Activated CD4-positive, alpha-beta T cell treated with anti-CD3 and anti-CD28 coated beads, Interleukin-2, amount 10 ng/mL, durations not matched to agents 7 days and 5 days (primary cell): ENCODE measurements at places on chromosomes 6 and 20.

DNA sequence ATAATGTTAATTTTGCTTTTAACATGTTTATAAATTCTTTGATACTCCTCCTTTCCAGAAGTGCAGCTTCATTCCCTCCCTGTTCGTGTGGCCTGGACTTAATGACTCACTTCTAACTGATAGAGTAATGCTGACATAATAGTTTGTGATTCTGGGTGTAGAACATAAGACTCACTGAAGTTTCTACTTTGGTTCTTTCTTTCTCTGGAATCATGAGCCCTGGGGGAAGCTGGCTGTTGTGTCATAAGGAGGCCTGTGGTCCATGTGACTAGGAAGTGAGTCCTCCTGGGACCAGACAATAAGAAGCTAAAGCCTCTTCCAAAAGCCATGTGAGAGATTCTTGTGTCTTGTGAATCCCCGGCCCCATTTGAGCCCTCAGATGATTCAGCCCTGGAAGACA, 30.5 kb upstream of the HLA-G start:
- no peak for DNase-seq
- no peak overlapping the region for H3K27ac ChIP-seq
- H3K36me3 ChIP-seq = no peaks in the 10 kb centered on the region
- peaks cover 44% of the 10 kb centered on the region for H3K27me3 ChIP-seq
- H3K4me3 ChIP-seq = no peak overlapping the region
- peaks cover 12% of the 10 kb centered on the region for H3K4me1 ChIP-seq

GRCh38 chr6:150142670-150143515, at the start of gene PPP1R14C:
Gene PPP1R14C, plus strand, starts transcription at chr6:150143044. Its CDS starts 149 bp downstream, at chr6:150143193.
- peak within 1 kb of the TSS; percentile 29 for H3K4me3 ChIP-seq
- H3K27ac ChIP-seq = no peak within 1 kb of the TSS
- peaks cover 12% of the 10 kb centered on the region for H3K4me1 ChIP-seq
- peaks cover 76% of the 10 kb centered on the region for H3K27me3 ChIP-seq
- peak; percentile 12 for DNase-seq
- H3K36me3 ChIP-seq = no peaks in the 10 kb centered on the region

- H3K4me1 ChIP-seq = peaks cover 11% of the 10 kb centered on the region
- no peak overlapping the region for H3K4me3 ChIP-seq
- H3K27ac ChIP-seq = no peak overlapping the region
- no peak for DNase-seq
- H3K36me3 ChIP-seq = peaks cover 3% of the 10 kb centered on the region
Measured at GRCh38 chr6:108616544-108616943, 55.8 kb downstream of the FOXO3 start.

- no peaks in the 10 kb centered on the region for H3K36me3 ChIP-seq
- DNase-seq = no peak
- H3K4me3 ChIP-seq = no peak overlapping the region
- no peak overlapping the region for H3K27ac ChIP-seq
- H3K27me3 ChIP-seq = peaks cover 2% of the 10 kb centered on the region
Measured at GRCh38 chr6:169869301-169869700, 117.9 kb downstream of the ERMARD start.

- no peak overlapping the region for H3K27ac ChIP-seq
- H3K36me3 ChIP-seq = no peaks in the 10 kb centered on the region
- DNase-seq = no peak
- no peak overlapping the region for H3K4me3 ChIP-seq
- no peaks in the 10 kb centered on the region for H3K27me3 ChIP-seq
Measured at GRCh38 chr20:29443819-29444218, 1813.6 kb upstream of the DEFB115 start.

GRCh38 chr20:56211051-56211450, 37.5 kb upstream of the MC3R start:
- no peak overlapping the region for H3K27ac ChIP-seq
- DNase-seq = no peak
- no peaks in the 10 kb centered on the region for H3K27me3 ChIP-seq
- no peaks in the 10 kb centered on the region for H3K36me3 ChIP-seq

DNA sequence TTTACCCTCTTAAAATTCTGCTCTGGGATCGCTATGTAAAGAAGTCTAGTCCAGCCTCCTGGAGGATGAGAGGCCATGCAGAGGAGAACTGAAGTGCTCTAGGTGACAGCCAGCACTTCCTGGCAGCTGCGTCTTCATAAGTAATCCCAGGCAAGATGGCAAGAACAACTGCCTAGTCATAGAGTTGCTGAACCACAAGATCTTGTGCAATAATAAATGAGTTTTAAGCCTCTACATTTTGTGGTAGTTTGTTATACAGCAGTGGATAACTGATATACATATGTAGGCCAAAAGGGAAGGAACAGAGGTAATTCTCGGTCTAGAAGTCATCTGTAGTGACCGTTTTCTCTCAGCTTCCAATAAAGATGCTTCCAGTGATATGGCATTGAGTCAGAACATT, 103.8 kb upstream of the FLRT3 start:
- no peak for DNase-seq
- no peak overlapping the region for H3K4me3 ChIP-seq
- H3K27ac ChIP-seq = no peak overlapping the region
- H3K27me3 ChIP-seq = no peaks in the 10 kb centered on the region
- H3K36me3 ChIP-seq = no peaks in the 10 kb centered on the region
- no peaks in the 10 kb centered on the region for H3K4me1 ChIP-seq

GRCh38 chr6:70277470-70277869, 25.4 kb downstream of the COL9A1 start:
- H3K4me3 ChIP-seq = no peak overlapping the region
- H3K27ac ChIP-seq = no peak overlapping the region
- DNase-seq = no peak

DNA sequence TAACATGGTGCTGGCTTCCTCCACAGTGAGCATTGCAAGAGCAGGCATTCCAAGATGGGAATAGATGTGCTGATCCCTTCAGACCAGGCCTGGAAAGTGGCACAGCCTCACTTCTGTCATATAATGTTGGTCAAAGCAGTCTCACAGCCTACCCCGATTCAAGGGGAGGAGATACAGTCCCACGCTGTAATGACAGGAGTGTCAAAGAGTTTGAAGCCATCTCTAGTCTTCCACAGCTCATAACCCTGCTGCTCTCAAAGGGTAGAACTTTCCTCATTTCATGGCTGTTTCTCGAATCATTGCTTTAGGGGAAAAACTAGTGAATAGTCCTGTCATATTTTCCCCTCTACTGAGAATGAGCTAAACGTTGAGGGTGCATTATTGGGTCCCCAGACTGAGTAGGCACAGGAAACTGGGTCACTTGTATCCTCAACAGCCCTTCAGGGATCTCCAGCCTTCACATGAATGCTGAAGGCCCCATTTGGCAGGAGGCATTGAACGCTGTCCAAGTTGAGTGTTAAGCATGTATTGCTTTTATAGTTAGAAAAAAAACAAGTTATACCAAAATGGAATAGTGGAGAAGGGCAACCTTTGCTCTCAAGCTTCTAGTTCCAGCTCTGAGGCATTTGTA, 27.3 kb downstream of the DTD1 start:
- H3K27me3 ChIP-seq = no peaks in the 10 kb centered on the region
- no peak for DNase-seq
- no peak overlapping the region for H3K27ac ChIP-seq
- H3K4me1 ChIP-seq = no peaks in the 10 kb centered on the region

DNA sequence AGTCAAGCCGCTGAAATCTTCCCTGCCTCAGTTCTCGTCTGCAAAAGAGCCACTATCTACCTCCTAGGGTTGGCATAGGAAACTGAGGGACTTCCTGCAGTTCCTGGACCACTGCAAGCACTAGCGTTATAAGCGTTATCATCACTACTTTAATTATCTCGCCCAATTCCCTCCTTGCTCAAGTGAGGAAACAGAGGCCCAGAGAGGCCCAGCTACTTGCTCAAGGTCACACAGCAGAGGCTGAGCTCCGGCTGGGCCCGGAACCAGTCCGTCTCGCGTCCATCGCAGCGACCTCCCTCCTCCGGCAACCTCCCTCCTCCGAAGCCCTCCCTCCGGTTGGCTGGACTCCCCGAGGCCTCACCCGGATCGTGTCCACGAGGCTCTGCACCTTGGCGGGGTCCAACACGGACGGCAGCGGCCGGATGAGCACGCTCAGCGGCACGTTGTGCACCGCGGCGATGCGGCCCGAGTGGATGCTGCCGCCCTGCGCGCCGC, 338 bp downstream of the SRXN1 start:
- peak overlapping the region; percentile 79 for H3K4me3 ChIP-seq
- H3K27me3 ChIP-seq = peaks cover 12% of the 10 kb centered on the region
- no peak for DNase-seq
- peak overlapping the region; percentile 81 for H3K27ac ChIP-seq
- H3K36me3 ChIP-seq = peaks cover 20% of the 10 kb centered on the region

- H3K4me1 ChIP-seq = no peaks in the 10 kb centered on the region
- DNase-seq = no peak
- no peaks in the 10 kb centered on the region for H3K36me3 ChIP-seq
- no peak overlapping the region for H3K27ac ChIP-seq
- H3K27me3 ChIP-seq = peaks cover 29% of the 10 kb centered on the region
- H3K4me3 ChIP-seq = no peak overlapping the region
Measured at GRCh38 chr6:83432636-83433035, 1.8 kb upstream of the ME1 start.

DNA sequence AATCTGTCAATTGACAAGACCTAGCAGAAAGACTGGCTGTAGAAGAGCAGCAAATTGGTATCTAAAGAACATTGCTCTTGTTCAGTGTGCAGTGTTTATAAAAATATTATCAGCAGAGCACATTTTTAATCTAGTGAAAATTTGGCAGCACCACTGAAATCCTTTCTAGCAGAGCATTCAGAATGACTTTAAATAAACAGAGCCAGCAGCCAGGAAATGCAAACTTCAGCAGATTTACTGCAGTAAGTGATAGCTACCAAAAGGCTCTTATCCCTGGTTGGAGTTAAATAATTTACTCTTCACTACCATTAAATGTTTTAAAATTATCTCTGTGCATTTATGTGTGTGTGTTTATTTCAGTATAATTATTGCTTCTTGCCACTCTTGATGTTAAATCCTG, 590.9 kb upstream of the CITED2 start:
- no peak for DNase-seq
- no peaks in the 10 kb centered on the region for H3K4me1 ChIP-seq
- no peak overlapping the region for H3K4me3 ChIP-seq
- no peaks in the 10 kb centered on the region for H3K36me3 ChIP-seq
- no peak overlapping the region for H3K27ac ChIP-seq

DNA sequence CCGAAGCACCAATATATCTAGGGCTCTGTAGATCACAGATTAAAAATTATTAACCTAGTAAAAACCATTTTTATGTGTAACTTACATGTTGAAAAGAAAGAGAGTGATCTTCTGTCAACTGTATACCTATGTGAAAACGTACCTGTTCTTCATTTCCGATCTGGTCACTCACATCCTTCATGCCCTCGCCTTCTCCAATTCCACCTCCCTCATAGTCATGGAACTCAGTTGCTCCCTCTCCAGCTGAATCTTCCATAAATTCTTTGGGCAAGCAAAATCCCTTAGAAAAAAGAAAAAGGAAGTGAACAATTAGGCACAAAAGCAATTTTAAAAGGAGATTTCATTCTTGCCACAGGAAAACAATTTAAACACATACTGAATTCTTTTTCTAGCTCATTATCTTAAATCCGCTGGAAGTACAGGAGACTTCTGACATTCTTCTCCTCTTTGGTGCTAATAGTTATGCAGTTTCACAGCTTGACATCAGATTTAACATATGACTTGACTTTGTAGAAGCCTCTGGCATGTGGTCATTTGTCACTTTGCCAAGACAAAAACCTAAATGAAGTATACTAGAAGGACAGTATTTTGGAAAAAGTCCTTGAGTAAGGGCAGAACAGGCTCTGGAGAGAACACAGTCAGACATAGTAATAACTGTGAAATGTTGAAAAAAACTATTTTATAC, 29.5 kb upstream of the LYRM2 start:
- no peak for DNase-seq
- no peak overlapping the region for H3K4me3 ChIP-seq
- no peaks in the 10 kb centered on the region for H3K4me1 ChIP-seq
- peaks cover 38% of the 10 kb centered on the region for H3K36me3 ChIP-seq
- no peak overlapping the region for H3K27ac ChIP-seq
